ENCODE measurements at places on chromosomes 13 and 19.

- no peak for DNase-seq
Measured at GRCh38 chr19:5480427-5480836, 25.2 kb downstream of the ZNRF4 start.

GRCh38 chr13:74134777-74135325, 647 bp upstream of the KLF12 start:
- no peak for DNase-seq

- no peak for DNase-seq
Measured at GRCh38 chr13:109361562-109362289, 424.7 kb downstream of the IRS2 start.

DNA sequence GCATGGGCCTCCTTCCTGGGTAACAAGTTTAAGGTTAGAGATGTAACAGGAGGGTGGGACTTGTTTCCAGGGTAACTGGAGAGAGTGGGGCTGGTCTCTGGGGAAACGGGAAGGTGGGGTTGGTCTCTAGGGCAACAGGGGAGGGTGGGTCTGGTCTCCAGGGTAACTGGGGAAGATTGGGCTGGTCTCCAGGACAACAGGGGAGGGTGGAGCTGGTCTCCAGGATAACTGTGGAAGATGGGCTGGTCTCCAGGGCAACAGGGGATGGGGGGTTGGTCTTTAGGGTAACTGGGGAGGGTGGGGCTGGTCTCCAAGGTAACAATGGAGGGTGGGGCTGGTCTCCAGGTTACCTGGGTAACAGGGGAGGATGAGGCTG, 36.5 kb downstream of the SPTBN4 start:
- no peak for DNase-seq

DNA sequence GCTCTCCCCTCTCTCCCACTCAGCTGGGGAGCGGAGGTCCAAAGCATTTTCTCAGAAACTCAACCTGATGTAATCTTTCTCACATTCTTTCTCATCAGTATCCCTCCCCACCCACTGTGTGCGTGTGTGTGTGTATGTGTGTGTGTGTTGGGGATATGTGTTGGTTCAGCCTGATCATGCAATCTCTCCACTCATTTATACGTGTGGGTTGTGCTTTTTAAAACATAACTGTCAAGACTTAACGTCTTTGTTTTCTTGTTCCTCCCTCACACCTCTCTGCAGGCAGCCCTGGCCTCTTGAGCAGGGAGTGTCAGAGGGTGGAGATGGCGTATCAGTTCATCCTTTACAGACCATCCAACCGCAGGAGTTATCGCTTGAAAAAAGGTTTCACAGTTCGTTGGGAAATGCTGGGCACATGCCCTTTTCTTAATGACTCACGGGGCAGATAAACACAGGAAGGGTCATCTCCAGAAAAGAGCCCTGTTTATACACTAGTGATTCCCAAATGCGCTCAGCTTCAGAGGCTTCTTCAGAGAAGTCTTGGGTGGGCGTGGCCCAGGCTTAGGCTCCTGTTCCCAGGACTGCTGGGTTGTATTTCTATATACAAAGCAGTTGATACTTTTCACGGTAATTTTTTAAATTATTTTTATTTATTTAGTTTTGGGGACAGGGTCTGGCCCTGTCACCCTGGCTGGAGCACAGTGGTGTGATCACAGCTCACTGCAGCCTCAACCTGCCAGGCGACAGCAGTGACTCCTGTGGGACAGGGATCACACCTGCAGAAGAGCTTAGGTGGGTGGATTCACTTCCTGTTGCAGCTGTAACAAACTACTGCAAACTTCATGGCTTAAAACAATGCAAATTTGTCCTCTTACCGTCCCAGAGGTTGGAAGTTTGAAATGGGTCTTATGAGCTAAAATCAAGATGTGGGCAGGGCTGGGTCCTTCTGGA, 60.3 kb downstream of the CCDC70 start:
- DNase-seq, result no peak

DNA sequence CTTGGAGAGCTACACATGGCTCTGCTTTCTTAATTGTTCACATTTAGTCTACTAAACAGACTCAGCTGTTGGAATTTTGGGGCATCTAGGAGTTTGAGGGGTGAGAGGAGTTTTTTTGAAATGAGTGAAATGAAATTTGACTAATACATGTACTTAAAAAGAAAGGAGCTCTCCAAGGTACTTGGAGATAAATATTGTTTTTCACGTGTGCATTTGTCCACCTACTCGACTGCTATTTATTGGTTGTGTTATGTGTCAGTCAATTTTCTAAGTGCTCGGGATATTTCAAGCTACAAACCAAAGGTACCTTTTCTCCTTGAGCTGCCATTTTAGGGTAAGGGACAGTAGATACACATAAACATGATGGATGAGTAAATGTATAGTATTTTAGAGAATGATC, 697.0 kb downstream of the LIG4 start:
- DNase-seq, result no peak

DNA sequence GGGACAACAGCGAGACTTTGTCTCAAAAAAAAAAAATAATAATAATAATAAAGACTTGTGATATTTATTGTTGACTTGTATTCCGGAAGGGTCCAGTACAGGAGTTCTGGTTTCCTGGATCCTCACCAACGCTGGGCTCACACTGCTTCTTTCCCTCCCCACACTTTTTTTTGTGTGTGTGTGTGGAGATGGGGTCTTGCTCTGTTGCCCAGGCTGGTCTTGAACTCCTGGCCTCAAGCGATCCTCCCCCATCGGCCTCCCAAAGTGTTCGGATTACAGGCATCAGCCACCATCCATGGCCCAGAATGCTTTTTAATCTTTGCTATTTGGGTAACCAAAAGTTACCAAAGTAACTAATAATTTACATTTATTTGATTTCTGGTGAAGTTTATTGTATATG, 39.1 kb downstream of the SIPA1L3 start:
- DNase-seq, result no peak

DNA sequence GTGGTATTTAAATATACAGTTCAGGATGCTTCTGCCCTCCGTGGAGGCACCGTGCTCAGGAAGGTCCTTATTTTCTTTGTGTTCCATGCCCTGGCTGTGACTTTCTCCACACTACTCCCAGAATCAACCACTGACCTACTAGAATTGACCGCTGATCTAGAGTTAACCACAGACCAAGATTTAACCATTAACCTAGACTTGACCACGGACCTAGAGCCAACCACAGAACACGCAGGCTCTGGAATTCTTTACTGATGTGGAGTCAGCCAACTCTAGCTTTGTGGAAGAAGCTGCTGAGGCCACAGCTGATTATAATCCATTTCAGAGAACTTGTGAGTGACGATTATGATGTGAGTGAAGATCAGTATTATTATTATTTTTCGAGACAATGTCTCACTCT, 18.0 kb downstream of the GTF2F2 start:
- no peak for DNase-seq

GRCh38 chr19:10473192-10473591, 30.0 kb downstream of the KEAP1 start:
- DNase-seq, result peak; percentile 30

- no peak for DNase-seq
Measured at GRCh38 chr19:11578258-11579142, 1.1 kb upstream of the ACP5 start.

Data from AG10803 (cell line).